ENCODE measurements at places on chromosomes 11 and 22.

- peaks cover 22% of the 10 kb centered on the region for H3K36me3 ChIP-seq
- H3K4me3 ChIP-seq = no peak overlapping the region
- no peak overlapping the region for H3K27ac ChIP-seq
- H3K27me3 ChIP-seq = no peaks in the 10 kb centered on the region
- no peaks in the 10 kb centered on the region for H3K4me1 ChIP-seq
These were observed 106.8 kb downstream of the CCDC83 start for GRCh38 chr11:85961930-85962363.

GRCh38 chr22:47340851-47341436 lies 578.5 kb downstream of the TBC1D22A start:
- H3K4me1 ChIP-seq = no peaks in the 10 kb centered on the region
- no peaks in the 10 kb centered on the region for H3K27me3 ChIP-seq
- H3K27ac ChIP-seq = no peak overlapping the region
- no peak overlapping the region for H3K4me3 ChIP-seq

DNA sequence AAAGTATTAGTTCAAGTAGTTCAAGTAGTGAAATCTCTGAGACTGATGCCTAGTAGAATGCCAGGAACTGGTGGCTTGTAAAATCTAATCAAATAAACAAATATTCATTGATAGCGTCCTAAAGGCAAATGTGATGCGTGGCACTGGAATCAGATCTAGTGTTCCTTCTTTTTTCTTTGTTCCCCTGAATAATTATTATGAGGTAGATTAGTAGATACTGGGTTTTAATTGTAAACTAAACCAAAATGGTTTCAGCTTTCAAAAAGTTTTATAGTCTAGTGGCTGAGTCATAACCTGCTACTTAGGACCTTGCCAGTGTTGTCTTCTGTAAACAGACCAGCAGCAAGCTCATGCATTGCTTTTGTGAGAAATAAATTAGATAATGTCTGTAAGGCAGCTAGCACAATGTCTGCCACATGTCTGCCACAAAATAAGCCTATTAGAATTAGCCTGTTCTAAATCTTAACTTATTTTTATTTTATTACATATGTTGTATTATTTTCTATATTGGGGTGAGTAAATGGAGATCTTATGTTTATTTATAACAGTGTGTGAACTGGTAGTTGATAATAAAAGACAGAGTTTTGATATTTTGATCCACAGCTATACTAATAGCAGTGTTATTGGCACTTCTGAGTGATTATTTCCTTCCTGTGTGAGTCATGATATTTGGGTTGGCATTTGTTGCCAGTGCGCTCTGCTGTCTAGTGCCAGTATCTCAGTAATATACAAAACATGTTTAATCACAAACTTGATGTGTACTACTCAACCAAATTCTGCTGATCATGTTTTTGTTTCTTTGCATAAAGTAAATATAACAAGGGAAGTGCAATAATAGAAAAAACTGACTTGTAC lies 135.7 kb downstream of the TMEM135 start:
- H3K27me3 ChIP-seq = no peaks in the 10 kb centered on the region
- H3K36me3 ChIP-seq = no peaks in the 10 kb centered on the region
- H3K4me1 ChIP-seq = peaks cover 29% of the 10 kb centered on the region

GRCh38 chr11:75308116-75308515 lies 43.3 kb downstream of the ARRB1 start:
- no peak for DNase-seq
- H3K4me1 ChIP-seq = peaks cover 2% of the 10 kb centered on the region
- no peak overlapping the region for H3K27ac ChIP-seq
- H3K36me3 ChIP-seq = no peaks in the 10 kb centered on the region

- peak overlapping the region; percentile 30 for H3K27ac ChIP-seq
- DNase-seq = no peak
- no peaks in the 10 kb centered on the region for H3K27me3 ChIP-seq
- no peaks in the 10 kb centered on the region for H3K36me3 ChIP-seq
These were observed 1.2 kb downstream of the CYTH4 start for GRCh38 chr22:37283393-37283937.

- H3K4me3 ChIP-seq = no peak overlapping the region
- no peak overlapping the region for H3K27ac ChIP-seq
- peaks cover 49% of the 10 kb centered on the region for H3K4me1 ChIP-seq
- H3K36me3 ChIP-seq = no peaks in the 10 kb centered on the region
- H3K27me3 ChIP-seq = no peaks in the 10 kb centered on the region
- no peak for DNase-seq
These were observed 40.9 kb downstream of the MRTFA start for GRCh38 chr22:40595497-40596234.
